ENCODE measurements at places on chromosomes 5 and 9.

DNA sequence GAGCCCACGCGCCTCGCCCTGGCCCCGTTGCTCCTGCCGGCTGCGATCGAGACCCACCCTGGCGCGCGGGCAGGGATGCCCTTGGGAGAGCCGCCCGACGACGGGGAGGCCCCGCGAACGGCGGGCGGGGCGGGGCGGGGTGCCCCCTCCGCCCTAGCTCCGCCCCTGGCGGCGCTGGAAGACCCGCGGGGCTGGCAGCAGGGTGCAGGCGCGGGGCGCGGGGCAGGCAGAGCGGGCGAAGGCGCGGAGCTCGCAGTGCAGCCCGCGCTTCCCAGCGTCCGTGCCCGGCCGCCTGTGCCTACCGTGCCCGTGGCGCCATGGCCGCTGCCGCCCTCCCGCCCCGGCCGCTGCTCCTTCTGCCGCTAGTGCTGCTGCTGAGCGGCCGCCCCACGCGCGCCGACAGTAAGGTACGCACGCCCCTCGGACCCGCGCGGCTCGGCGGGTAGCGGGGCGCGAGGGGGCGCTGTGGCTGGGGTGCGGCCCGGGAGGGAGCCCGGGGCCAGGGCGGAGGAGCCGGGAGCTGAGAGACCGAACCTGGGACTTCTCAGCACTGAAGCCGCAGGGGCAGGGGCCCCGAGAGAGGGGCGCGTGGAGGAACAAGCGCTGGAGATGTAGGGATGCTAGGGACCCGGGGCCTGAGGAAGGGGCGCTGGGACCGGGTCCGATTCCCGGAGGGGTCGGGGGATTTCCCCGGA lies at the start of gene OLFML2A:
TSS of gene OLFML2A (plus strand) at position 180 of the 695 bp plus-strand sequence. CDS start at position 318, 138 bp downstream.
- DNase-seq, result peak; percentile 47

- DNase-seq, result no peak
Observed at GRCh38 chr9:136181784-136182419, 23.0 kb downstream of the LHX3 start.

DNA sequence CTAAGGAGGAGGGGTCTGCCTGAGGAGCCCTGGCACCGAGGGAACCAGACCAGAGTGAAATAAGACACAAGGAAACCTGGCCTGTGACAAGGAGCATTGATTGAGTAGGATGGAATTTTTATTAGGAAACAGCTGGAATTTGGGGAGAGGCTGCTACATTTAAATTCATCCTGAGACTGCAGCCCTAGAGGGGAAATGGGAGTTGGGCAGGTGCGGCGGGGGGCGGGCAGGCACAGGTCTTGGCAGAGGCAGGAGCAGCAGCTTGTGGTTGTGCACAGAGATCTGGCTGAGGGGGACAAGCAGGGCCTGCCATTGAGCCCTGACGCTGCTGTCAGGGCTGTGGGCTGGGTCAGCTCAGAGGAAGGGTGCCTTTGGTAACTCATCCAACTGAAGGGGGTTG lies 71.6 kb downstream of the PCDH1 start:
- no peak for DNase-seq

DNA sequence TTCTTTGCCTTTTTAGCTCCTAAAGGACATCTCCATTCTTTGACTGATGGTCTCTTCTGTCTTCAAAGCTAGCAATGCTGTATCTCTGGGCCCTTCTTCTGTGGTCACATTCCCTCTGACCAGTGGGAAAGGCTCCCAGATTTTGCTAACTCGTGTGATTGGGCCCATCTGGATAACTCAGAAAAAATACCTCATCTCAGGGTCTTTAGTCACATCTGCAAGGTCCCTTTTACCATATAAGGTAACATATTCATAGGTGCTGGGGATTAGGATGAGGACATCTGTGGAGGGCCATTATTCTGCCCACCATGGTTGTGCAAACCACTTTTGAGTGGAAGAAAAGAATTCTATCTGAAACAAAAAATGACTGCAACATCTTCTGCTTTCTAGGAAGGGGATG lies 76.3 kb upstream of the MAMDC2 start:
- DNase-seq, result no peak

DNA sequence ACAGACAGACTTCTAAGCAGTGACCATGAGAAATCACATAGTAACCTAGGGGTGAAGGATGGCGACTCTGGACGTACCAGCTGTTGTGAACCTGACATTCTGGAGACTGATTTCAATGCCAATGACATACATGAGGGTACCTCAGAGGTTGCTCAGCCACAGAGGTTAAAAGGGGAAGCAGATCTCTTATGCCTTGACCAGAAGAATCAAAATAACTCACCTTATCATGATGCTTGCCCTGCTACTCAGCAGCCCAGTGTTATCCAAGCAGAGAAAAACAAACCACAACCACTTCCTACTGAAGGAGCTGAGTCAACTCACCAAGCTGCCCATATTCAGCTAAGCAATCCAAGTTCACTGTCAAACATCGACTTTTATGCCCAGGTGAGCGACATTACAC lies 38.0 kb upstream of the CCDC152 start:
- DNase-seq, result no peak

DNA sequence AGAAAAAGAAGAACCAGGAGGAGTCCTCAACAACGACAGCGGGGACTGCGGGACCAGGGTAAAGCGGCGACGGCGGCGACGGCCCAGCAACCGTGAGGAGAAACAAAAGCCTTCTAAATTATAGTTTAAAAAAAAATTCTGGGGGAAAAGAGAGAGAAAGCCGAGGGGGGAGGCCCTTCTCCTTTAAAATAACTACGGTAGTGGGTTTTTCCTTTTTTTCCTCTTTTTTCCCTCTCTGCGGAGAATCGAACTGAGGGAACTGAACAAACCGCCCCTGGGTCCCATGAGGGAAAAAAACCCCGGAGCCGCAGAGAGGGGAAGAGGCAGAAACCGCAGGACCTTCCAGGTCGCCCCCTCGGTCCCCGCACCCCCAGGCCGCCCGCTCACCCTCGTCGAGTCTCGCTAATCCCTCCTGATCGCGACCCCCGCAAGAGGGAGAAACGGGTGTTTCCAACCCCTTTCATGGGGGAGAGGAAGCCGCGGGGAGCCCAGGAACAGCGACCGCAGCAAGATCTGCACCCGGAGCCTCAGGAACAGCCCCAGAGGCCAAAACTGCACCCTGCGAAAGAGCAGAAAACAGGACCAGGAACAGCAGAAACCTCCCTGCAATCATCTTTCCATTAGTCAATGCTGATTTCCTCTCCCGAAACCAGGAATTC lies 453 bp downstream of the CPEB4 start:
- peak; percentile 23 for DNase-seq

DNA sequence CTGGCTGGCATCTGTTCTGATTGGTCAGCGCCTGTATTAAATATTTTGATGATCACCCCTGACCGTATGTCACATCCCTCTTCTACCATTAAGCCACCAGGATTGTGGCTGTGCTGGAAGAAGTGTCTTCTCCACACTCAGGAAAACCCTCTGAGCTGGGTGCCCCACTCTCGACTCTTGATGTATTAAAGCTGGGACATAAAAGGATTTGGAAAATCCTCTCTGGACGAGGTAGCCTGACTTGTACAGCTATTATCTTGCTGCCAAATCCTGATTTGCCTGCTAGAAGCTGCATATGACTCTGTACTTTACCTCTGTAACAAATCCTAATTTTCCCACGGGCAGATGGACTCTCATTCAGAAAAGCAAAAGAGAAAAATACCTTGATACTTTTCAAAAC lies 161.0 kb downstream of the SLC28A3 start:
- no peak for DNase-seq

- DNase-seq, result no peak
Observed at GRCh38 chr5:34986965-34987364, 57.6 kb downstream of the DNAJC21 start.

- no peak for DNase-seq
Observed at GRCh38 chr5:169736653-169737052, 99.6 kb downstream of the DOCK2 start.

GRCh38 chr5:142118155-142118686 lies 9.6 kb downstream of the NDFIP1 start:
- DNase-seq, result no peak

DNA sequence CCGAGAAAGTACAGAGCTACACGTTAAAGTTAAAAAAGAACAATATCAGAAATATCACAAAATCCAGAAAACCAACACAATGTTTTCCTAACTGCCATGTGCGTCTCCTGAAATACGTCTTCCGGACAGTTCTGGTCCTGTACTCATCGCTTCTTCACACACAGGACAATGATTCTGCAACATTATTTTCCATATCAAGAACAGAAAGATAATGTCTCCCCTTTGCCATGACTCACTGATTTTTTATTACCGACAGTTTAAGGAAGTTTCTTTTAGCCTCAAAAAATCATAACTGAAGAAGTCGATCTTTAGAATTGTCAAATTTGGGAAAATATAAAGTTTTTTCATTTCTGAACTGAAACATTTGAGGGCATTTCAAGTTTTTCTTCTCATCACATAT lies 2.5 kb downstream of the TBC1D9B start:
- no peak for DNase-seq

DNA sequence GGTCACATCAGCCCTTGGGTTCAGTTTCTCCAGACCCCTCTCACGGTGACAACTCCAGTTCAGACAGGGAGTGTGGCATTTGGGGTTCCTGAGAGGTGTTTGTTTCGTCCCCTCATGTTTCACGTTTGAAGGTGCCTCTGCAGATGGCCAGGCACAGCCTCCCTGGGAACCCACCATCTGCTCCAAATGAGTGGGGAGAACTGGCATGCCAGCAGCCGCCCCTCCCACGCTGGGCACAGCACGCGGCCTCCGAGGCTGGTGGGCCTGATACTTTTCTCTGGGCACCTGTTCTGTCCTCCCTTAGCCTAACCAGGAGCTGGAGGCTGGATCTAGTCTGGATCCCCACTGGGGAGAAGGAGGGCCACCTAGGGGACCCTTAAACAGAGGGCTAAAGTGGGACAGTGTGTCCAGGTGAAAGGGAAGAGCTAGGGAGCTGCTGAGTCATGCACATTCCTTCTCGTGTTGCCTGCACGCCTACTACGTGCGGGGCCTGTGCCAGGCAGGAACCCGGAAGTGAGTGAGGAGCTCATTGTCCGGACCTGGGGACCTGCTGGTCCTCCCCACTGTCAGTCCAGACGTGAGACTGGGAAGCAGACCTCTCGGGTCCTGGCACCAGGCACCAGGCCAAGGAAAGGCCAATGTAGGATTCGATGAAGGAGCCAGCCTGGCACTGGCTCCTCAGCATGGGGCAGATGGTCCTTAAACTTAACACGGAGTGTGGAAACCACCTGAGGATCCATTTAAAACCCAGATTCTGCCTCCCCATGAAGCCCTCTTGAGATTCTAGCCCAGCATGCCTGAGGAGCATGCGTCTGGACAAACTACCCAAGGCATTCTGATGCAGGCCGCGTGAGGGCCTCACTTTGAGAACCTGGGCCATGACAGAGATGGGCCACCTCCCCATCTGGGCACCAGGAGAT lies 11.7 kb downstream of the DNM1 start:
- no peak for DNase-seq

DNA sequence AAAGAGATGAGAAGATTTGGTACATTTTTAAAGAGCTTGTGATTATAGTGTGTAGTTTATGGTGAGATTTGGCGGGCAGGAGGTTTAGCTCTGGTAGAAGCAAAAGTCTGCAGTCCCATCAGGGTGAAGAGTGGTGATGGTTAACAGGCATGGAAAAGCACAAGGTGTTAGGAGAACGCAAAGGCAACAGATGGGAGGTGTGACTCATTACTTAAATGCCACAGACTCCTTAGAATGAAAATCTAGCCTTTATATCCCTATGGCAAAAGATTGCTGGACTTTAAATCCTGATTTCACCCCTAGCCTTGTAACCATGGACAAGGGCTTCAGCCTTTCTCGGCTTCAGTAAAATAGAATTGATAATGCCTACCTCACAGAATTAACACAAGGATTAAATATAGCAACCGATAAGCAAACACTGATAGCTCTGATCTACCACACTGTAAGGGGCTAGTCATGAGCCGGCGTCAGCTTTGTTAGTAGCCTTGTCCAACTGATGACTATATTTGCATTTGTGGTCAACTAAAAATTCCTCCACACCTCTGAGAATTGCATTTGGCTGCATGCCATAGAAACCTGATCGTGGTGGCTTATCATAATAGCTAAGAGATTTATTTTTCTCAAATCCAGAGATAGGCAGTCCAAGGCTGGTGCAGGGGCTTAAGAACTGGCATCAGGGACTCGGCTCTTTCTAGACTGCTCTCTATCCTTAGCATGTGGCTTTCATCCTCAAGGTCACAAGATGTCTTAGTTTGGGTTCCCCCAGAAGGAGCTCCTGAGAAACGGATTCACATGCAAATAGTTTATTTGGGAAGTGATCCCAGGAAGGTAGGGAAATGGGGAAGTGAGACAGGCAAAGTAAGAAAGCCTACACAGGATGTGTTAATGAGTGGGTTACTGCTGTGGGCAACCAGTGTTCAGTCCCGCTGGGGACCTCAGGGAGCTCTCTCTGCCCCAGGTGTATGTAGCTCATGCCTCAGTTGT lies 19.6 kb downstream of the MFAP3 start:
- DNase-seq, result no peak

DNA sequence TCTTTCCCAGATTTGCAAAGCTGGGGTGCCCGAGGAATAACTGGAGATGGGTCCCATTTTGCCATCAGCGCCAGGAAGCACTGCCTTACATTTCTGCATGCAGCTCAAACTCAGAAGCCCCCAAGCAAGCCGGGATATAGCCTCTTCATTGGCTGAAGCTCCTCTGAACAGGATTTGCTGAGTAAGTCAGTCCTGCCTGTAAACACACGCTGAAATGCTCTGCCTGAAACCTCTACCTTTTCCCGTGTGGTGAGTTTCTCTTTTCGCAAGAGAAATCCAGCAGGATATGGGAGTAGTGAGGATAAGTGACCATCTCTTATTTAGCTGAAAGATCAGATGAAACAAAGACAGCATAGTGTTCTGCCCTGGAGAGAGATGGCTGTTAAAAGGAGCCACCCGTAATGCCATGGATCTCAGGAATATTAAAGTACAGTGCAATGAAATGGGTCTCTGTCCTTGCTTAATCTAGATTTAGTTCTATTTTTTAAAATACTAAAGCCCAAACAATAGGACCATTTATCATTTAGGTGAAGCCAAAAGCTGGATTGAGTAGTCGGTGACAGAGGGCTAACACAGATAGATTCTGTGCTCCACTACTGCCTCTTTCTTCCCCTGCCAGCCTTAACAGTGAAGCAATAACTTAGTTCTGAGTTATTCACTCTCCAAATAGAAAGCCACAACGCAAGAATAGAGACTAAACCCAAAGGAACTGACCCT lies 177.5 kb upstream of the PPP2R2B start:
- no peak for DNase-seq

DNA sequence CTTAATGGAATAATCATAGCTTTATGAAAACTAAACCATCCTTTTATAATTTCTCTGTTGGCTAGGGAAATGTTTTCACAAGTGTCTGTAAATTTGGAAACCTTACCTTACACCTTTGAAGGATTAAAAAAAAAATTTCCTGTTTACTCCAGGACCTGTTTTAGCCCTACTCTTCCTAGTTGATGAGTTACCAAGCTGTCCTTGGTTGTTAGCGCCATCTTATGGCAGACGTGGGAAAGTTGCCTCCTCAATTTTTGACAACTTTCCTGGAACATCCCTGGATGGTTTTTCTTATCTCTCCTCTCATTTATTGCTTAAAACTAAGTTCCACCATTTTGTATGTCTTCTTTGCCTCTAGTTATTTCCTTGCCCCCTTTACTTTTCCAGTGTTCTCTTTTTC lies 25.7 kb downstream of the ZSWIM6 start:
- no peak for DNase-seq
